Immature natural killer cell (primary cell): ENCODE measurements at places on chromosomes 5 and 9.

DNA sequence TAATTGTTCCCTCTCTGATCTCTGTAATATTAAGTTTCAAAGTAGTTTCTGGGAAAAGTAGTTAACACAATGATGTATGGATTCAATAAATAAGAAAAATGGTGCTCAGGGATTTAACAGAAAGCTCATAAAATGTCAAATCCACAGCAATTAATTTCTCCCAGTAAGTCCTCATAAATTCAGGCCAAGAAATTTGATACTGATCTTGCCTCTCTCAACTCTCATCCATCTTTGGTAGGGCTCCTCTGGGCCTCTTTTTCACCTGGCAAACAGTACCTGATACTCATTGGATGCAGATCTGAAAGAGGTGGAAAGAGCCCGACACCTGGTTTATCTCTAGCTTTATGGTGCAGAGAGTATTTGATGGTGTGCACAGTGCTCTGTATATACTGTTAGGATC lies 106.1 kb downstream of the STK32A start:
- no peak for DNase-seq
- no peaks in the 10 kb centered on the region for H3K4me1 ChIP-seq
- H3K27ac ChIP-seq, result no peak overlapping the region
- no peaks in the 10 kb centered on the region for H3K27me3 ChIP-seq

DNA sequence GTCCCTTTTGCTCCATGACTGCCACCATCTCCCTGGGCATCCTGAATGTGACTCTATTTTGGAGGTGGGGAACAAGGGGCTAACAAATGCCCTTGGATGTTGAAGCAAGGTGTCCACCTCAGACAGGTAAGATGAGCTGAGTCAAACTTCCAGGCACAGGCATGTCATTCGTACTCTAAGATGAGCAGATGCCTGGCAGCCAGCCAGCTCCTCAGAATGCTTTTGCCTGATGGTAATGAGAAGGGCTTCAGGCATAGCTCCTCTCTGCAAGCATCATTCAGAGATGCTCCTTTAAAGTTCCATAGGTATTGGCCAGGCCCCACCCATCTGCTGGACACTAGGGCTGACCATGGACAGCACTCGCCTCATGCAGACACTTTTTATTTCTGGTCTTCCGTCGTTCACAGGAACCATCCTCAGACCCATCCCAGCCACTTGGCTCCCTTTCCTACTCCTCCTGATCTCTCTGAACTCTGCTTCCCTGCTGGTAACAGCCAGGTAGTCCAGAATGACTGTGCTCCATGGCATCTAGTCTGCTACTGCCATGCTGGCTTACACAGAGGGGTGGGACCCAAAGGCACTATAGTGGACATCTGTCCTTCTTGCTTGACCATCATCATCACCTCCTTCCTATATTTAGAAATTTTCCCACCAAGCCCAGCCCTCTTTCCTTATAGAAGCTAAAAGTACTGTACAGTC lies 118.8 kb downstream of the GLIS3 start:
- H3K4me3 ChIP-seq, result no peak overlapping the region
- no peak for DNase-seq
- H3K36me3 ChIP-seq, result no peaks in the 10 kb centered on the region
- peaks cover 6% of the 10 kb centered on the region for H3K27me3 ChIP-seq
- no peak overlapping the region for H3K27ac ChIP-seq

DNA sequence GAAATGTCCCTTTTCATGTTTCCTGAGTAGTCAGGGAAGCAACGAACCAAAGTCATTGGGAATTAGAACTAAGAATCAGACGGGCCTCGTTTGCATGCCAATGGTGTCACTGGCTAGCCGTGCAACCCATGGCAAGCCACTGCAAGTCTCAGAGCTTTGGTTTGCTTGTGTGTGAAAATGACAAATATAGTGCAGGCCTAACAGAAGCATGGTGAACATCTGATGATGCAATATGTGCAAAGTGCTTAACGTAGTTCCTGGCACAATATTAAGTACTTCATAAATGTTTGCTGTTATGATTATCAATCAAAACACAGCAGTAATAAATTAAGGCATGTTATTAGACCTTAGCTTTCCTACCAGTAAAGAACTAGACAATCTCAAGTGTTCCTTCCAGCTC lies 118.0 kb upstream of the TRIM32 start:
- no peaks in the 10 kb centered on the region for H3K27me3 ChIP-seq
- H3K27ac ChIP-seq, result no peak overlapping the region
- H3K36me3 ChIP-seq, result no peaks in the 10 kb centered on the region
- no peak overlapping the region for H3K4me3 ChIP-seq
- no peaks in the 10 kb centered on the region for H3K4me1 ChIP-seq

DNA sequence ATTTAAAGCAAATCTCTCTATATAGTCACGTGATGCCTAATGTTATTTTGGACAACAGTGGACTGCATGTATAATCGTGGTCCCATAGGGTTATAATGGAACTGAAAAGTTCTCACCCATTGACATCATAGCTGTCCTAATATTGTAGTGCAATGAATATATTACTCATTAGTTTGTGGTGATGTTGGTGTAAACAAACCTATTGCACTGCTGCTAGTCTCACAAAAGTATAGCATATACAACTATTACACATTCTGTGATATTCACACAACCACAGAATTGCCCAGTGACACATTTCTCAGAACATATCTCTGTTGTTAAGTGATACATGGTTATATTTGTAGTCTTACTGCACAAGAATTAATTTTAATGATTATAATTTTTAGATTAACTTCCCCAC lies 37.7 kb downstream of the IPO11 start:
- no peak overlapping the region for H3K27ac ChIP-seq
- peaks cover 20% of the 10 kb centered on the region for H3K36me3 ChIP-seq
- no peaks in the 10 kb centered on the region for H3K27me3 ChIP-seq
- DNase-seq, result no peak
- no peaks in the 10 kb centered on the region for H3K4me1 ChIP-seq

GRCh38 chr9:127131871-127132270 lies 9.4 kb upstream of the ANGPTL2 start:
- H3K27ac ChIP-seq, result no peak overlapping the region
- no peak for DNase-seq
- H3K27me3 ChIP-seq, result peaks cover 3% of the 10 kb centered on the region
- no peaks in the 10 kb centered on the region for H3K4me1 ChIP-seq

GRCh38 chr9:18422296-18423036 lies 51.5 kb upstream of the ADAMTSL1 start:
- no peak overlapping the region for H3K27ac ChIP-seq
- H3K36me3 ChIP-seq, result no peaks in the 10 kb centered on the region
- H3K4me3 ChIP-seq, result no peak overlapping the region
- H3K4me1 ChIP-seq, result no peaks in the 10 kb centered on the region
- no peak for DNase-seq

GRCh38 chr5:58048185-58048925 lies 411.5 kb downstream of the PLK2 start:
- H3K36me3 ChIP-seq, result peaks cover 6% of the 10 kb centered on the region
- no peak overlapping the region for H3K4me3 ChIP-seq
- H3K27ac ChIP-seq, result no peak overlapping the region
- peaks cover 9% of the 10 kb centered on the region for H3K4me1 ChIP-seq
- H3K27me3 ChIP-seq, result no peaks in the 10 kb centered on the region
- DNase-seq, result no peak

- H3K27me3 ChIP-seq, result peaks cover 5% of the 10 kb centered on the region
- H3K27ac ChIP-seq, result no peak overlapping the region
- H3K36me3 ChIP-seq, result no peaks in the 10 kb centered on the region
- DNase-seq, result no peak
These were observed 182.1 kb upstream of the PTGER4 start for GRCh38 chr5:40497573-40497972.

GRCh38 chr5:126233256-126233655 lies 190.0 kb upstream of the GRAMD2B start:
- H3K27me3 ChIP-seq, result no peaks in the 10 kb centered on the region
- H3K4me3 ChIP-seq, result no peak overlapping the region
- no peaks in the 10 kb centered on the region for H3K4me1 ChIP-seq
- no peaks in the 10 kb centered on the region for H3K36me3 ChIP-seq

GRCh38 chr5:5533927-5534326 lies 111.5 kb downstream of the ICE1 start:
- H3K27ac ChIP-seq, result no peak overlapping the region
- DNase-seq, result no peak
- H3K36me3 ChIP-seq, result peaks cover 6% of the 10 kb centered on the region
- H3K27me3 ChIP-seq, result peaks cover 2% of the 10 kb centered on the region
- H3K4me1 ChIP-seq, result peaks cover 11% of the 10 kb centered on the region

- peaks cover 2% of the 10 kb centered on the region for H3K27me3 ChIP-seq
- no peak overlapping the region for H3K4me3 ChIP-seq
- no peaks in the 10 kb centered on the region for H3K36me3 ChIP-seq
- no peaks in the 10 kb centered on the region for H3K4me1 ChIP-seq
These were observed 72.9 kb upstream of the PRLR start for GRCh38 chr5:35303152-35303551.

GRCh38 chr5:138722544-138723177 lies 30.6 kb upstream of the CTNNA1 start:
- DNase-seq, result no peak
- H3K27me3 ChIP-seq, result peaks cover 6% of the 10 kb centered on the region
- H3K4me1 ChIP-seq, result peaks cover 6% of the 10 kb centered on the region
- no peak overlapping the region for H3K27ac ChIP-seq

- H3K36me3 ChIP-seq, result no peaks in the 10 kb centered on the region
- no peak overlapping the region for H3K4me3 ChIP-seq
- H3K4me1 ChIP-seq, result no peaks in the 10 kb centered on the region
These were observed 70.9 kb downstream of the SH3RF2 start for GRCh38 chr5:146007270-146007669.

GRCh38 chr5:120091376-120091948 lies 372.6 kb upstream of the PRR16 start:
- no peak overlapping the region for H3K27ac ChIP-seq
- no peak overlapping the region for H3K4me3 ChIP-seq
- H3K4me1 ChIP-seq, result peaks cover 30% of the 10 kb centered on the region
- H3K36me3 ChIP-seq, result no peaks in the 10 kb centered on the region
- H3K27me3 ChIP-seq, result no peaks in the 10 kb centered on the region

DNA sequence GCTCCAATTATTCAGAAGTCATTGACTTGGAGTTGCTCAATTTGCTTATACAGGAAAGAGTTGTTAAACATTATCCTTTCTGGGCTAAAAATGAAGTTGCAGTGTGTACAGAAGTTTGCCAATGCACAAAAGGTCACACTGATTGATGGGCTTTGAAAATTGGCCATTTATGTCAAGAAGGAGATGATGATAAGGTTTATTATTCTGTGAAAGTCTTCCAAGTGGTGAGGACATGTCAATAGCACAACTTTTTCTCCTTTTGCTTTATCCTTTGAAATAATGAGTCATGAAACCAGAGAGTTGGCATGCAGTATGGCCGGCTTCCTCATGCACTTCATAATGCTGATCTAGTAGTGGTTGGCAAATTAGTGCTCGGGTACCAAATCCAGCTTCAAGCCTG lies 848.5 kb upstream of the WWC1 start:
- H3K36me3 ChIP-seq, result no peaks in the 10 kb centered on the region
- H3K27me3 ChIP-seq, result no peaks in the 10 kb centered on the region
- no peak for DNase-seq
- no peaks in the 10 kb centered on the region for H3K4me1 ChIP-seq

- DNase-seq, result no peak
- H3K27me3 ChIP-seq, result no peaks in the 10 kb centered on the region
- H3K27ac ChIP-seq, result peak overlapping the region; percentile 24
These were observed 25.7 kb downstream of the SYK start for GRCh38 chr9:90827181-90827871.

DNA sequence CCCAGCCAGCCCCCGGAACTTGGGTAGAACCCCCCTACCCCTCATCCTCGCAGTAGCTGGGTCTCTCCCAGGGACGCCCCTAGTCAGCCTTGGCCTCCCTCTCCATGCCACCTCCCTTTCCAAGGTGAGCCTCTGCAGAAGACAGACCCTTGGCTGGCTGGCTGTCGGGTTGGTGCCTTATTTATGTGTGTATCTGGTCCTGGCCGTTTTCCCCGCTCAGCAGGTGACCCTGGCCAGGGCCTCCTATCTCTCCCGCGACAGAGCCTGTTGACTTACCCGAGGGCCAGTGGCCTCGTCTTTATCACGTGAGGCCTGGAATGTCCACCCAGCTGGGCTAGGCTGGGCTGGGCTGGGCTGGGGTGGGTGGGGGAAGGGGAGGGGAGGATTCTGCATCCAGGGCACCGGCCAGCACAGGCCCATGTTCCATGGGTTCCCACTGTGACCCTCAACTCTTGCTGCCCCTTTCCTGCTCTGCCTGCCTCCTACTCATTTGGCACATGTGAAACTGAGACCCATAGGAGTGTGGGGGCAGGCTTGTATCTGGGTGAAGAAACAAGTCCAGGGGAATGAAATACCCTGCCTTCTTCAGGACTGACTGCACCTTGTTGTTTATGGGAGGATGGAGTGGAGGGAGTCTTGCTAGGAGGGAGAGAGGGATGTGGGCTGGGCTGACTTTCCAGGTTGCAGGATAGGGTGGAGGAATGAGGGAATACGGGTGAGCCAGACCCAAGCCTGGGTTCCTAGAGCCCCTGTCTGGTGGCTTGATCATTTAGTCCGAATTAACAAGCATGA lies 3.1 kb downstream of the CXXC5 start:
- peak overlapping the region; percentile 95 for H3K27ac ChIP-seq
- peaks cover 67% of the 10 kb centered on the region for H3K4me1 ChIP-seq
- no peaks in the 10 kb centered on the region for H3K36me3 ChIP-seq
- peak overlapping the region; percentile 98 for H3K4me3 ChIP-seq
- DNase-seq, result no peak
- H3K27me3 ChIP-seq, result peaks cover 20% of the 10 kb centered on the region

DNA sequence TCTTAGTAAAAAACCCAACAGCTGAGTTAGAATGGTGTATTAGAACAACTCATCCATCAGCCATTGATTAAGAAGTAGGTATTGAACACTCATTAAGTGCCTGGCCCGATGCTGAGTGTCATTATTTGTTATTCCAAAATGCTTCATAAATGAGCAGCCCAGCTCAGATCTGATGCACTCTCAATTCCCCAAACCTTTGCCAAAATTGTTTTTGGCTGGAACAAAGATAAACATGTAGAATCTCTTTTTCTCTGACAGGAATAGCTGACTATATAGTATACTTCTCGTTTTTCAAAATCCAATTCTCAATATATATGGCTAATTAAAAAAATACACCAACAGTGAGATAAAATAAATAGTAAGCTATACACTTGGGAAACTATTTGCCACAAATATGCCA lies 20.0 kb upstream of the ANKRD55 start:
- H3K27me3 ChIP-seq, result no peaks in the 10 kb centered on the region
- no peaks in the 10 kb centered on the region for H3K36me3 ChIP-seq
- H3K4me3 ChIP-seq, result no peak overlapping the region
- H3K27ac ChIP-seq, result no peak overlapping the region
- no peaks in the 10 kb centered on the region for H3K4me1 ChIP-seq
- no peak for DNase-seq
